ENCODE measurements at places on chromosomes 4 and X.

- no peak for DNase-seq
Measured at GRCh38 chr4:102647117-102647516, 113.7 kb downstream of the MANBA start.

- no peak for DNase-seq
Measured at GRCh38 chrX:139086246-139086645, 374.7 kb upstream of the FGF13 start.

GRCh38 chr4:93867416-93868001, 39.0 kb downstream of the ATOH1 start:
- no peak for DNase-seq

GRCh38 chr4:99624141-99624719, 33.4 kb downstream of the C4orf54 start:
- DNase-seq = no peak

- no peak for DNase-seq
Measured at GRCh38 chr4:110278127-110278526, 79.7 kb upstream of the ELOVL6 start.

DNA sequence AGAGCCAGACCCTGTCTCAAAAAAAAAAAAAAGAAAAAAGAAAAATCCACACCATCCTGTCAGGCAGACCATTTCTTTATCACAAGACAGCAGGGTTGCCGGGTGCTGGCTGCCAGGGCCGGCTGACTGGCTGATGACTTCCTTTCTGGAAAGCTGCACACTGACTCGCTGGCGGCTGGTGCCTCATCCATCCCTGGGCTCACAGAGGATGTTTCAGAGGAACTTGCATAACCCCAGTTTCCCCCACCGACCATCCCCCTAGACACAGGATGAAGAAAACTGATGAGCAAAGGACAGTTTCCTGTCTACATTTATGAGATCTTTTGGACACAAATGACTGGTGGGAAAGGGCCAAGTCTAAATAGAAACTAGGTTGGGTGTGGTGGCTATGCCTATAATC, 14.1 kb downstream of the HPSE start:
- no peak for DNase-seq

DNA sequence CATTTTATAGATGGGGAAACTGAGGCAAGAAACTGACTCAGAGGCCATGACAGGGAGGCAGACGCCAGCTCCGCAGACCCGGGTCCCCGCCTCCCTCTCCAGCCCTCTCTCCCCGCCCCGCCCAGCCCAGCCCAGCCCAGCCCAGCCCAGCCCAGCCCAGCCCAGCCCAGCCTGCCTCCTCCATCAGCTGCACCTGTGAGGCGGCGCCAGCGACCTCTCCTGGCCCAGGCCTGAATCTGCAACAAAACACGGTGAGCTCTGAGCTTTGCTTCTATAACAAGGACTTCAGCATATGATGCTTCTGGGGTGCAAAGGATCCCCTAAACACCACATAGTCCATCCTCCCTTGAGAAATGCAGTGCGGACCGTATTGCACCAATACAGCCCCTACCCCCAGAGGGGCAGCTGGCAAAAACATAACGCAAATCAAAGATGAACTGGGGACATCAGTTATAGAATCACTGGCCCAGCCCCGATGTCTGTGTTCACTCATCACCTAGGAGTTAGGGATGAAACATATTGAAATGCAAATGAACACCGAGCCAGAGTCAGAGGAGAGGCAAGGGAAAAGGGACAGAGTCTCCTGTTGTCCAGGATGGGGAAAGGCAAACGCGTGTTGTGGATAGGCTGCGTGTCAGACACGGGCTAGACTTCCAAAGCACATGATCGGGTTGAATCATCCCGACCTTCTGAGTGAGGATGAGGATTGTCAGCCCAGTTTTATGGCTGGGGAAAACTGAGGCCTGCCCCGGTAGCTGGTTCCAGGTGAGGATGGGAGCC, 216.1 kb upstream of the PSAPL1 start:
- DNase-seq = no peak

DNA sequence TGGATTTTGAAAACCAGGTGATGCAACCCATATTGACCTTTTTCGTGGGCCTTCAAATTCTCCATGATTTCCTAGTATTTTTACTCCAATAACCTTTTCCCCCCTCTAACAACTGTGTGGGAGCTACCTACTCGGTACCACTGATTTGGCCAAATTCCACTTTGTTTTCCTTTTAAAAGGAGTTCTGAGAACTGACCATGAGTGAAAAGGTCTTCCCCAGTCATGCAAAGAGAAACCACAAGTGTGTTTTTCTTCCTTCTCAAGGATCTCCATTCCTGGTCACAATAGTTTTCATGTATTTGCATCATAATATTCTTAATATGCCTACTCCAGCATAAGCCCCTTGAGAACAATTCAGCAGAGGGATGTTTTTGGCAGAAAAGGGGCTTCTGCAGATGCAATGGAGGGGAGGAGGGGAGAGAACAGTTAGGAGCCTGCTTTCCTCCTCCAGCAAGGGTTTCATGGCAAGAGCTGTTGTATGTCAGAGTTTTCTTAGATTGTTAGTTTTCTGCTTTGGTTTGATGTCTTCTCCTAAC, 195.3 kb upstream of the ANXA3 start:
- DNase-seq = no peak

DNA sequence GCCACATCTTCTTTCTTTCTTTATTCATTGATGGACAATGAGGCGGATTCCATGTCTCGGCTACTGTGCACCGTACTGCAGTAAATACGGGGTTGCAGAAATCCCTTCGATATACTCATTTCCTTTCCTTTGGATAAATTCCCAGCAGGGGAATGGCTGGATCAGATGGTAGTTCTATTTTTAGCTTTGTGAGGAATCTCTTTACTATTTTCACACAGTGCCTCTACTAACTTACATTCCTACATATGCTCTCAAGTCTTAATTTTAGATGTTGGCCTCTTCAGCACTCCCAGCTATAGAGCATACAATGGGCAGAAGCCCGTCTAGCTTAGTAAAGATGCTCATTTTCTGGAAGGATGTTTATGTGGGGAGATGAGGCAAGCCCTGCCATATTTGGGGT, 317.4 kb downstream of the ASMT start:
- DNase-seq = no peak

GRCh38 chr4:56698329-56698728, 17.2 kb upstream of the HOPX start:
- no peak for DNase-seq

DNA sequence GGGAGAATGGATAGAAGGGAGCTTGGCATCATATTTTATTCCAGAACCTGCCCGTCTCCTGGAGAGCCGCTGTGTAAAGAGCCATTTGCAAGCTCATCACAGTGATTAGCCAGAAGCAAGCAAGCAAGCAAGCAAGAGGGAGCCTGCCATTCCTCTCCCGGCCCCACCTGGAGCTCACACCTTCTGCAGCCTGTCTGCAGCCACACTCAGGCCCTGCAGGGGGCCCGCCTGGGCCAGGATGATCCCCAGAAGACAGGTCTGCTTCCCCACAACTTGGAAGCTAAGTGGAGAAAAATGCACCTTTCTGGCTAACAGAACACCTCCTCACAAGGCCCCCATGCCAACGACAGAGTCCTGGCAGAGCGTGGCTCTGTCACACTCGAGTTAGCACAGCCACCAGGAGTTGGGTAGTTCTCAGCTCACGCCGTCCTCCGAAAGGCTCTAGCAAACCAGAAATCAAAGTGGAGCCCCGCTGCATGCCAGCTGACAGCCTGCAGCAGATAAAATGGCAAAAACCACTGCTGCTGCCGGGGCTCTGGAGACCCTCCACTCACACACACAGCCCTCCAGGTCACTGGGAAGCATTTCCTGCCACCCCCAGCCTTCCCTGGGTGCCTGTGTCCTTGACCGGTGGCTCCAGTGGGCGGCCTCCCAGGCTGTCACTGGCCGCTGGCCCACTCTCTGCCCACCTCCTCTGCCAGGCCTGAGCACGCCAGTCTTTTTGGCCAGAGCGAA, 54.9 kb downstream of the DCTD start:
- DNase-seq = no peak

- DNase-seq = no peak
Measured at GRCh38 chrX:1134156-1134555, 78.3 kb downstream of the CRLF2 start.

DNA sequence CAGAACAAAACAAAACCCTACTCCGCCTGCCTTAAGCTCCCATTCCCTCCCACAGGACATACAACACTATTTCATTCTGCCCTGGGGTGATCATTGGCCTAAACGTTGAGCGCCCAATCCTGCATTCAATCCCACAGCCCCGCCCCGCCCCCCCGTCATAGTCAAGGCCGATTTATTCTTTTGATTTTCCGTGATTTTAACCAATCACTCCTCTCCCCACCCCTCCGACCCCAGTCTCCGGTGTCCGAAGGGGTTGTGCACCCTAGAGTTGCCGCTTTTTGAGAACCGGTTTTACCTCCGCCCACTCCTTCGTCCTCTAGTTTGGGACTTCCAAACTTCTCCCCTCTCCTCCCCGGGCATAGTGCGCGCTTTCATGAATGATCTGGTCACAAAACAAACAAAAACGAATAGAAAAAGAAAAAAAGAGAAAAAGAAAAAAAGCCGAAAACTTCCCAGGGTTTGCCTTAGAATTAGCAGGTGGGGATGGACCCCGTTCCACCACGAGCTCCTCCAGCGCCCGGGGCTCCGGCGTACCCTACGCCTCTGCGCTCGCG, 446 bp upstream of the UBE2A start:
- DNase-seq = no peak

DNA sequence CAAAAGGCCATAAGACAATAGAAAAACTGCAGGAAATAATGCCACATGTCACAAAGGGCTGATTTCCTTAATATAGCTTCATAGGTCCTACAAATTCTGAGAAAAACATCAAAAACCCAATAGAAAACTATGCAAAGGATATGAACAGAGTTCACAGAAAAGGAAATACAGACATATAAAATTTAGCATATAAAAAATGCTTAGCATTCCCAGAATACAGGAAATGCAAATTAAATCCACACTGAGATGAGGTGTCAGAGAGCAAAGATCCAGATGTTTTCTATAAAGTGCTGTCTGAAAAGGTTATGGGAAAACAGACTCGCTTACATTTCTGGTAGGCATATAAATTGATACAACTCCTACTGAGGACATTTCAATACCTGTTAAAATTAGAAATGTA, 33.8 kb downstream of the TXK start:
- DNase-seq = no peak

- DNase-seq = no peak
Measured at GRCh38 chr4:1401409-1402020, 4.7 kb downstream of the NKX1-1 start.

DNA sequence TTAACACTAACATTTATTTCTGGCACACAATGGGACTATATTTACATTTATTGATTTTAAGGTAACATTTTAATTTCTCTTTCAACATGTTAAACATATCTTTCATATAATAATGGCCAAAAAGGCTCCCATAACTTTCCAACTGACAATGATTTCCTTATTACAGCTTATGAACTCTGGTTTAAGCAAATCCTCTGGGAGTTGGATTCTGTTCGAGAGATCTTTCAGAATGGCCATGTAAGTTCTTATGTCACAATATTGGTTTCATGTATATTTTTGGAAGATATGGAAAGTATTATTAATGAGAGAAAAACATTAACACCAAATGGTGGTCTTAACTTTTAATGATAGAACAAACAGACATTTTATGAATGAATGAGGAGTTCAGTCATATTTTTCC, 4.1 kb downstream of the TDO2 start:
- no peak for DNase-seq
